ENCODE measurements at places on chromosomes 5 and 9.
A peak's percentile ranks its signal among the peaks of the same experiment; 100 is the strongest.

DNA sequence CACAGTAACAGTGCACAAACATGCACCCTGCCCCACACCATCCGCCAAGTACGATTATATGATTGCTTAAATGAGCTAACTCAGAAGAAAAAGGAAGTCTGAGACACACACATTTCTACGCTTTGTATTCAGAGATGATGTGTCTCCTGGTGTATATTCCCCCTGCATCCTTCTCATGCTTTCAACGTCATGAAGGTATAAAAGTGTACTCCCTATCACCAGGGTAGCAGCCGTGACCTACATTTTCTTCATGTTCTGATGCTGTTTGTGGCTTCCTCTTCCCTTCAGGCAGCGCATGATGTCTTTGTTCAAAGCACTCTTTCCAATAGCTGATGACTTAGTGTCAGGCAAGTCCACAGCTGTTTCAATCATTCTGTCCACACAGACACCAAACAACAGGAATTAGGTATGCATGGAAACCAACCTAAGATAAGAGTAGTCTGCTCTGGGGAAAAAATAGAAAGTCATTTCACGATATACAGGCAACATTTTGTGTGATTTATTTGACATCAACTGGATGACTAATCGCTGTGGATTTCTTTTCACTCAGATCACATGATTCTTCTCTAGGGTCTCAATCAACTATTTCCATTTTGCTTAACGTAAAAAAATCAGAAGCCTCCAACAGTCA is 269.4 kb upstream of the PTGER4 start:
- peak; percentile 74 for DNase-seq

- no peak for DNase-seq
These were observed 34.8 kb downstream of the THBS4 start for GRCh38 chr5:80069918-80070318.

- peak; percentile 65 for DNase-seq
These were observed 167.1 kb downstream of the ACTL7B start for GRCh38 chr9:108688676-108689075.

DNA sequence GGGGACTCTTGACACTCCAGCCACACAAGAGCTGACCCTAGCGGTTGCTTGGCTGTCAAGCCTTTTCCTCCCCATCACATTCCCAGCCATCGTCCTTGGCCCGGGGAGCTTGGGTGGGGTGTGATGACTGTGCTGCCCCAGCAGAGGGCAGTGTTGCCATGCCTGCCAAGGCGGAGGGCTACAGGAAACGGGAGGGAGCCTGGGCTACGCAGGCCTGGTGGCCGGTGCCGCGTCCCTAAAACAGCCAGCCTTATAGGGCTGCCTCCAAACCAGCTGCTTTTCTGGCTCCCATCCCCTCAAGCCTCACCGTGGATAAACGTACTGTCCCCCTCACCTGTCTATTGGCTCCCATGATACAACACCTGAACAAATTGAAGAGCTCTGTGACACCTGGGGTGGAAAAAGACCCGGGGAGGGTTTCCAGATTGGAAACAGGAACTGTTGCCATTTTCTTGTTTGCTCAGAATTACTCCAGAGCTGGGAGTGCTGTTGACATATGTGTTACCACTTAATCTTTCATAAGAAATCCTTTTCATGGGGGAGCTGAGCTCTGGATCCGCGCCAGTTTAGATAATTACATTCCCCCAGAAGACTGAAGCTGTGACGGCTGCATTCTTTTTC is 72.8 kb upstream of the ASTN2 start:
- DNase-seq = peak; percentile 40

DNA sequence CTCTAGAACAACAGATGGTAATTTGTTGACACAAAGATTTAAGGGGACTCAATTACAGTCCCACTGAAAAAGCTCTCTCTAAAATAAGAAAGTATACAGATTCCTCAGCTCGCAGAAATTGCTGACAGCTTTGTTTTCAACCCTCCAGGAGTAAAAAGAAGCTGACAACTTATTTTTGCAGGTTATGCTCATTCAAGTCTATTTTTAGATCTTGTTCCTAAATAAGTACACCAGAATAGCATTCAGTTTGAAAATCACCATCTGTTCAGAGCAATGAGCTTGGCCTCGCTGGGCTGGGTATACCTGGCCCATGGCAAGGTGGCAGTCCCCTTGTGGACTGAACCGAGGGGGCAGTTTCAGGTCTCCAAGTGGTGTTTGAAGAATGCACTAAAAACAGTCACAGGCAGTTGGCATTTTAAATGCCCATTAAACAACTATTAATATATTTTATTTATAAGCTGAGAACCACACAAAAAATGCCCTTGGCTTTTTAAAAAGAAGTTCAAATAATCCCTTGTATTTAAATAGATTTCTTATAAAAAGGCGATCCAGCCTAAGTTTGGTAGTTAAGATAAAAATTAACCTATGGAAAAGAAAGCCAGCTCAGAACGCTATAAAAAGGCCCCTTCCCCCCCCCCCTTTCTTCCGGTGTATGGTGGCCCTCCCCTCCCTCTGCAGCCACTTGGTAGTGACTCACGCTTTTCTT is 169.2 kb downstream of the AUH start:
- DNase-seq = peak; percentile 57

GRCh38 chr5:61148515-61148914 is 13.8 kb downstream of the SMIM15 start:
- DNase-seq = no peak

- DNase-seq = peak; percentile 58
These were observed 95.6 kb downstream of the MLLT3 start for GRCh38 chr9:20526500-20527319.

DNA sequence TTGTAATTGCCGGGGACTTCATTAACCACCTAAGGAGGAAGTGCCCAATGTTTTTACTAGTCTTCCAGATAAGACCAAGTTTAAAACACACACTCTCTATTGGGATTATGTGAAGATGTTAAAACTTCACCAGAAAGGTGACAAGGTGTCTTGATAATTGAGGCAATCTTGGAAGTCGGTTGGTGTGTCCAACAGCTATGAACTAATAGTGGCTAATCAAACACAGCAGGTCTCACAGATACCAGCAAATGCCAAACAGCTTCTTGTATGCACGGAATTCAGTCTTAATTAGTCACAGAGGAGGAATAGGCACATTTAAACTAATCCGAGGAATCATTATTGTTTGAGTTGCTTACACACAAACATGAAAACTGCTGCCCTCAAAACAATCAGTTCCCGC is 214.5 kb downstream of the SEC61B start:
- DNase-seq = peak; percentile 28

DNA sequence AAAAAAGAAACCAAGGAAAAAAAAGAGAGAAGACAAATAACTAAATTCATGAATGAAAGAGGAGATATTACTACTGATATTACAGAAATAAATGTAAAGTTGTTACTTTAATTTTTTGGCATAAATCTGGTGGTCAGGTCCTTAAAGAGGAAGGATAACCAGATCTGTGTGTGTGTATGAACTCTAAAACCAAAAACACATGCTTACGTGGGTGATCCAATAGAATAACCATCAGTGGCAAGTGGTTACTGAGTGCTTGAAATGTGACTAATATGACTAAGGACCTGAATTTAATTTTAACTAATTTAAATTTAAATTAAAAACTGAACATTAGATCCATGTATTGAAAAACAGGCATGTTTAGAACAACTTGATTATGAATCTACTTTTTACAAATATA is 10.3 kb downstream of the SLC28A3 start:
- no peak for DNase-seq

DNA sequence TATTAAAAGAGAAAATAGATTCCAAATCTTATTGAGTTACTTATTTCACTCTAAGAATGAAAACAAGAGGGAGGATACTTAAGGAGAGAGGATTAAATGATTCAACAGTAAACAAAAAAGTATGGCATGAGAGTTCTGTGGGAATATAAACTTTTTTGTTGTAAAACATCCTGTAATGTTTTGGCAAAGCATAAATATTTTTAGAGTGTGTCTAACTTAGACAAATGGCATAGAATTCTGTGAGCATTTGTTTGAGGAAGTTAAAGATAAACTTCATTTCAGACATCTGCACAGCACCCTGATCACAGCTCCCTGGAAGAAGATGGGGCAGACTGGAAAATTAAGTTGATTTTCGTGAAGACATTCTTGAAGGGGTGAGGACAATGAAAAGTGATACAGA is 246.8 kb upstream of the HAPLN1 start:
- no peak for DNase-seq

DNA sequence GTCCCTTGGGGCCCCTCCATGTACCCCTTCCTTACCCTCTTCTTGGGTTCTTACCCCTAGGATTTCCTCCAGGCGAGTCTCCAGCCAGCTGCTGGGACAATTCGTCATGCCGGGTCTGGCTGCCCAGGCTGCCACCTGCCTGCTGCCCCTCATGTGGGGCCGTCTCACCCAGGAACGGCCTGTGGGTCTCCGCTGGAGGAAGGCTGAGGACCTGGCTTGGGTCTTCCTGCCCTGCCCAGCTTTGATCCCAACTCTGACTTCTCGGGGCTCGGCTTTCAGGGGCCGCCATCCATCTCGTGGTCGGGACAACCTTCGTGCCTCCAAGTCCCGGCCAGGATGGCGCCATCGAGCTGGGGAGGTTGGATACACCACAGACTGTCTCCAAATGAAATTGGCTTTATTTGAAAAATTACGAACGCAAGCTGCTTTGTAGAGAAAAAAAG is 38.1 kb downstream of the HMCN2 start:
- no peak for DNase-seq

GRCh38 chr5:167294882-167295680 is 996.4 kb upstream of the WWC1 start:
- DNase-seq = peak; percentile 93

- no peak for DNase-seq
These were observed 1.1 kb downstream of the PLPP6 start for GRCh38 chr9:4662989-4663792.

DNA sequence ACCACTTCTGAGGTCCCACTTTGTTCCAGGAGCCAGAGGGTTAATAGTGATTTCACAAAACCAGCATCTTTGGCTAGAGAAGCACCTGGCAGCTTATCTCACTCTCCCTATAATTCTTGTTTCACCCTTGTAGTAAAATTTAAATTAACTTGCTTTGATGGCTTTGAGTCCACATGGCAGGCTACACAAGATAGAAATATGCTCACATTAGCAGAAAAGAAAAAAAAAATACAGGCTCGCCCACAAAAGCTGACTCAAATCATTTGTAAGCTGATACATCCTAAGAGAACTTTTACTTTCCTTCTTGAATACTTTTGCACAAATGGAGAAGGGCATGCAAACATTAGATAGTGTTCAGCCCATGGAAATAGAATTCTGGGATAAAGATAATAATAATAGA is 36.2 kb downstream of the TNFSF15 start:
- DNase-seq = peak; percentile 46

GRCh38 chr5:156815988-156816599 is 34.0 kb upstream of the PPP1R2B start:
- DNase-seq = peak; percentile 45

DNA sequence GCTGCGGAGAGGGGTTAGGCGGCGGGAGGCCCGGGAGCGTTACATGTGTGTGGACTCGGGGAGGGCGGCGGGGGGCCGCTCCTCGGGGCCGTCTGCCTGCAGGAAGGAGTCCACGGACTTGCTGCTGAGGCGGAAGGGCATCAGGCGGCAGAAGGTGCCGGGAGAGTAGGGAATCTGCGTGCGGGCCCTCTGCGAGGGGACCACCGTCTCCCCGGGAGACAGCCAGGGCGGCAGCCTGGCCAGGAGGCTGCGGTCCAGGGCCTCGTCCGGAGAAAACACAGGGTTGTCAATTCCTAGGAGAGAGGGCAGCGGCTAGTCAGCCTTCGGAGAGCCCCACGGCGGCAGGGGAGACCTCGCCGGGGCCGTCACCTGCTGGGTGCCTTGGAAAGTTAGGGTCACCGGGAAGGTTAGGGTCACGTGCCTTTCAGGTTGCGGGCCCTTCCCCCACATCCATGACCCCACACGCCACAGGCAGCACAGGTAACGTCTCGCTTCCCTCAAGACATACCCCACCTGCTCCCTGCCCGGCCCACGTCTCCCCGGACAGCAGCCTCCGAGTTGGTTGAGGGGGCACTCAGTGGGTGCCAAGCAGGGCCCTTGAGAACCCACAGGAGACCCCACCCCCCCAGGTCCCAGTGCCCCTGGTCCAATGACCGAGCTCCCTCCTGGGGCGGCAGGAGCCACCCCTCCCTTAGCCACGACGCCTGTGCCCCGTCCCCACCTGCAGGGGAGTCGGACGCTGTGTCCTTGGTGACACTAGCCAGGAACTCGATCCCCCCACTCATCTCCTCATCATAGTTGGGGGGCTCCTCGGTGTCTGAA is 32.1 kb downstream of the EXOC3 start:
- no peak for DNase-seq

DNA sequence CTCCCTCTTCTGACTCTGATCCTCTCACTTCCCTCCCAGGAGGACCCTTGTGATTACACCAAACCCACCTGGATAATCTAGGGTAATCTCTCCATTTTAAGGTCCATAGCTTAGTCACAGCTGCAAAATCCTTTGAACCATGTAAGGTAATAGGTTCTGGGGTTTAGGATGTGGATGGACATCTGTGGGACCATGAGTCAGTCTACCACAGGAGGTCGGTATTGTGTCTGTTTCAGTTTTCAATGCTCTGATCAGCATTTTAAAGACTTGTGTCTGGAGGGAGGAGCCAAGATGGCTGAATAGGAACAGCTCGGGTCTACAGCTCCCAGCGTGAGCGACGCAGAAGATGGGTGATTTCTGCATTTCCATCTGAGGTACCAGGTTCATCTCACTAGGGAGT is 112.6 kb downstream of the CAVIN4 start:
- DNase-seq = no peak

GRCh38 chr5:5613261-5613990 is 190.9 kb downstream of the ICE1 start:
- DNase-seq = no peak

DNA sequence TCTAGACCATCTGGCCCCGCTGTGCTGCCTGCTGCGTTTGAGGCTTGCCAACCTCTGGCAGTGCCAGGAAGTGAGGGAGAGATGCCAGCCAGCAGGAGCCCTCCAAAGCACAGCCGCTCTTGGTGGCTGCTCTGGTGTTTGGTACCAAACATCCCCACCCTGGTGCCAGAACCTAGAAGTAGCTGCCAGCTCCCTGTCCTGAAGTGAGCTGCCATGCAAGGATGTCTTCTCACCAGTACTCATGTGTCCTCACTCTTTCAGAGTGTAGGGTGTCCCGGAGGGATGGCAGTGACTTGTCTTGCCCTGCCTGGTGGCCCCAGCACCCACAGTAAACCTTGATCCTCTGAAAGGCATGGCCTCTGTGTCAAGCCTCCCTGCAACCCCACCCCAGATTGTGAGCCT is 43.4 kb downstream of the AMBP start:
- no peak for DNase-seq

- no peak for DNase-seq
These were observed 115.9 kb upstream of the CCNG1 start for GRCh38 chr5:163321511-163321910.

All from fibroblast of skin of right quadriceps (primary cell).